Progenitor cell of endocrine pancreas (in vitro differentiated cells): ENCODE measurements at places on chromosomes 11 and 22. TPM values are rescaled to one million over a fixed set of nuclear protein-coding genes. Genes with fewer than 3 reads are reported as not detected.
A peak's percentile ranks its signal among the peaks of the same experiment; 100 is the strongest.

The CEND1 gene
- not detected in 2 replicates for total RNA-seq

The GSTT2B gene
- total RNA-seq = 4.8 and 5.4 TPM in 2 replicates

The MMP8 gene
- not detected in 2 replicates for total RNA-seq

The WT1 gene
- total RNA-seq = not detected in 2 replicates

The OR56A3 gene
- total RNA-seq = not detected in 2 replicates

The CSRP3 gene
- not detected in 2 replicates for total RNA-seq

The TUB gene
- 14.9 and 16.3 TPM in 2 replicates for total RNA-seq

- H3K36me3 ChIP-seq = no peaks in the 10 kb centered on the region
- peaks cover 10% of the 10 kb centered on the region for H3K4me1 ChIP-seq
- no peaks in the 10 kb centered on the region for H3K27me3 ChIP-seq
- no peak for DNase-seq
- no peak overlapping the region for H3K4me3 ChIP-seq
- no peak overlapping the region for H3K27ac ChIP-seq
Observed at GRCh38 chr11:24819006-24819405, 322.2 kb downstream of the LUZP2 start.

GRCh38 chr11:128711890-128712289 lies 18.0 kb downstream of the FLI1 start:
- peaks cover 29% of the 10 kb centered on the region for H3K27me3 ChIP-seq
- H3K4me1 ChIP-seq = peaks cover 20% of the 10 kb centered on the region
- DNase-seq = no peak
- H3K4me3 ChIP-seq = no peak overlapping the region
- H3K27ac ChIP-seq = no peak overlapping the region

DNA sequence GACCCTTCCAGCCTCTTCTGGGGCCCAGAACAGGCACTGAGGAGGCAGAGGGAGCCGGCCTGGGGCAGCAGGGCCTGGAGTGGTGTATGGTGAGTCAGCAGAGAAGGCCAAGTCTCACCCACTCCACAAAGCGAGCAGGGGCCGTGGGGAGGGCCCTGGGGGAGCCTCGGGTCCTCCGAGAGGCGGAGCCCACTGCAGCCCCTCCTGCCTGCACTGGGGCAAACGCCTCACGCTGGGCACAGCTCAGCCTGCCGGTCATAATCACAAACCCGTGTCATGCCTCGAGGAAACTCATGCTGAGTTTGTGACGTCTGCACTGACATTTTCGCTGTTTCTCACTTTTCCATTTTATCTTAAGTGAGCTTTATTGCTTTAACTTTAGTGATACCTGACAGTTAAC lies 38.4 kb downstream of the TOLLIP start:
- H3K27ac ChIP-seq = no peak overlapping the region
- no peak overlapping the region for H3K4me3 ChIP-seq
- no peaks in the 10 kb centered on the region for H3K27me3 ChIP-seq
- DNase-seq = no peak

GRCh38 chr11:118916842-118917388 lies 8.8 kb downstream of the BCL9L start:
- peak overlapping the region; percentile 92 for H3K27ac ChIP-seq
- H3K4me1 ChIP-seq = peaks cover 70% of the 10 kb centered on the region
- no peaks in the 10 kb centered on the region for H3K27me3 ChIP-seq
- DNase-seq = no peak

GRCh38 chr11:79686703-79687419 lies 246.0 kb upstream of the TENM4 start:
- H3K27ac ChIP-seq = no peak overlapping the region
- no peak for DNase-seq
- no peaks in the 10 kb centered on the region for H3K36me3 ChIP-seq
- H3K27me3 ChIP-seq = peaks cover 12% of the 10 kb centered on the region

DNA sequence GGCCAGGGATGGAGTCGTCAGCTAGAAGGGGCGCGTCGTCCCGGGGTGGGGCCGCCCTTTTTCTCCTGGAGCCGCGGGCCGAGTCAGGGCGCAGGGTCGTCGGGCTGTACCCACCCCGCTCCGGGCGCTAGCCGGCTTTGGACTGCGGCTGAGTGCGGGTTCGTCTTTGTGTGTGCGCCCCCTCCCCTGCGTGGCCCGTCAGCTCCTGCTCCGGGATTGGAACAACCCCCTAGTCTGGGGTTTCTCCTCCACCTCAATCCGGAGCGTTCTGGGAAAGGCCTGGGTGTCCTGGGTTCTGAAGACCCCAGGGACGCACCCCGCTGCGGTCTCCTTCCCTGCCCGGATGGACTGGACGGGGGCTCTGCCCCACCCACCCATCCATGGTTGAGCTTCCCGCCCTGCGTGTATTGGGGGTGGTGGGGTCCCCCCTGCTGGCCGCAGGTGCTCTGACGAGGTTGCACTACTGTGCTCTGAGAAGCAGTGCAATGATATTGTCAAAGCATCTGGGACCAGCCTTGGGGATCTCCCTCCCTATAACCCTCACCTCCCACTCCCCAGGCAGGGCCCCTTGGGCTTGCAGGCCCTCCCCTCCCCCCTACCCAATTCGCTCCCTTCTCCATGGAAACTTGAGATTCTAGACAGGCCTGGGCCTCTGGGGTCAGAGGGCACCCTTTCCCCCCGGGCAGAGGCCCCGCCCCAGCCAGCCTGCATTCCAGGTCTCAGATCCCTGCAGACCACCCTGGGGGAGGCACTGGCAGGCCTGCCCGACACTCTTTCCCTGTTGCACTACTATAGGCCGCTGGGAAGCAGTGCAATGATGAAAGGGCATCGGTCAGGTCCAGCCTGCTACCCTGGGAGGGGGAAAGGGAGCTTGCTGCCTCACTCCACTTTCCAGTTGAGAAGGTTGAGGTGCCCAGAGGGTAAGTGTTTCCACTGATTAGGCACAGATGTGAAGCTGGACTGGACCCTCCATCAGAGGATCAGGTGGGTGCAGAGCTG lies 10.7 kb downstream of the SDF2L1 start:
- peaks cover 20% of the 10 kb centered on the region for H3K4me1 ChIP-seq
- no peaks in the 10 kb centered on the region for H3K27me3 ChIP-seq
- peak overlapping the region; percentile 84 for H3K4me3 ChIP-seq
- no peak overlapping the region for H3K27ac ChIP-seq
- DNase-seq = no peak

GRCh38 chr11:87425391-87425790 lies 387.7 kb downstream of the TMEM135 start:
- no peaks in the 10 kb centered on the region for H3K27me3 ChIP-seq
- no peak overlapping the region for H3K27ac ChIP-seq
- no peaks in the 10 kb centered on the region for H3K36me3 ChIP-seq
- H3K4me1 ChIP-seq = no peaks in the 10 kb centered on the region

- peaks cover 45% of the 10 kb centered on the region for H3K4me1 ChIP-seq
- H3K4me3 ChIP-seq = no peak overlapping the region
- H3K27me3 ChIP-seq = no peaks in the 10 kb centered on the region
- H3K36me3 ChIP-seq = no peaks in the 10 kb centered on the region
- H3K27ac ChIP-seq = no peak overlapping the region
- no peak for DNase-seq
Observed at GRCh38 chr11:12198251-12199222, 88.1 kb downstream of the MICAL2 start.

DNA sequence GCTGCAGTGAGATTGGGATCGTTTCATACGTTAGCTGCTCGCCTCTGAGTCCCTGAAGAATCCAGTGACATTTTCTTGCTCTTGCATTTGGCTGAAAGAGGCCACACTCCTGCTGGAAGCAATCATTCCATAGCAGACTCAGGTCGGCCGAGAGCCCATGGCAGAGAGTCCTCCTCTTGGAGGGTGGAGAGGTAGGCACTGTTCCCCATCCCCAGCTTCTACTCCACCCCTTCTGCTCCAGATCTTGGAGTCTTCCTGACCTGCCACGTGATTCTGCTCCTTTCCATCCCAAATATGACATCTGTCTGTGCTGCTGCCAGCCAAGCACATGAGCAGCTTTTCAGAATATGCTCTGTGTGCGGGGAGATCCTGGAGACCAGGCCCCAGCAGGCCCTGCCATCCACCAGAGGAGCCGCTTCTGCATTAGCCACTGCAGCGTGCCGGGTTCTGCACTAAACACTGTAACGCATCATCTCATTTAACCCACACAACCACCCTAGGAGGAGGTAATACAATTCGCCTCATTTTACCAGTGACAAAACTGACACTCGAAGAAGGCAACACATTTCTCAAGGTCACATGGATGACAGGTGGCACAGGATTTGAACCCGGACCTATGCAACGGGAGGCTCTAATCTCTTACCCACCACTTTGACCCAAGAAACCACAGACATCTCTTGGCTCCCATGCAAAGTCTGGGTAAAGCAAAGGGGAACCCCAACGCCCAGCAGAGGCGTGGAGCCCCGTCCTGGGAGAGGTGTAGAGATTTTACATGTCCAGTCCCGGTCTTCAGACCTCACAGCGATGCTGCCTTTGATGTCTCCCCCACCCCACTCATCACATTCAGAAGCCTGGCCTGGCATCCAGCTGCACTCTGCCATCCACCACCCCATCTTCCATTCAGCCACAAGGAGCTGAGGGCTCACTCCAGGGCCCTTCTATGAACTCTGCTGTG lies 78.8 kb downstream of the FEZ1 start:
- no peaks in the 10 kb centered on the region for H3K27me3 ChIP-seq
- H3K4me3 ChIP-seq = no peak overlapping the region
- no peaks in the 10 kb centered on the region for H3K4me1 ChIP-seq
- H3K27ac ChIP-seq = no peak overlapping the region
- DNase-seq = no peak

GRCh38 chr11:82722231-82722630 lies 11.4 kb downstream of the FAM181B start:
- H3K27me3 ChIP-seq = no peaks in the 10 kb centered on the region
- no peak overlapping the region for H3K27ac ChIP-seq
- peaks cover 4% of the 10 kb centered on the region for H3K4me1 ChIP-seq
- no peaks in the 10 kb centered on the region for H3K36me3 ChIP-seq

DNA sequence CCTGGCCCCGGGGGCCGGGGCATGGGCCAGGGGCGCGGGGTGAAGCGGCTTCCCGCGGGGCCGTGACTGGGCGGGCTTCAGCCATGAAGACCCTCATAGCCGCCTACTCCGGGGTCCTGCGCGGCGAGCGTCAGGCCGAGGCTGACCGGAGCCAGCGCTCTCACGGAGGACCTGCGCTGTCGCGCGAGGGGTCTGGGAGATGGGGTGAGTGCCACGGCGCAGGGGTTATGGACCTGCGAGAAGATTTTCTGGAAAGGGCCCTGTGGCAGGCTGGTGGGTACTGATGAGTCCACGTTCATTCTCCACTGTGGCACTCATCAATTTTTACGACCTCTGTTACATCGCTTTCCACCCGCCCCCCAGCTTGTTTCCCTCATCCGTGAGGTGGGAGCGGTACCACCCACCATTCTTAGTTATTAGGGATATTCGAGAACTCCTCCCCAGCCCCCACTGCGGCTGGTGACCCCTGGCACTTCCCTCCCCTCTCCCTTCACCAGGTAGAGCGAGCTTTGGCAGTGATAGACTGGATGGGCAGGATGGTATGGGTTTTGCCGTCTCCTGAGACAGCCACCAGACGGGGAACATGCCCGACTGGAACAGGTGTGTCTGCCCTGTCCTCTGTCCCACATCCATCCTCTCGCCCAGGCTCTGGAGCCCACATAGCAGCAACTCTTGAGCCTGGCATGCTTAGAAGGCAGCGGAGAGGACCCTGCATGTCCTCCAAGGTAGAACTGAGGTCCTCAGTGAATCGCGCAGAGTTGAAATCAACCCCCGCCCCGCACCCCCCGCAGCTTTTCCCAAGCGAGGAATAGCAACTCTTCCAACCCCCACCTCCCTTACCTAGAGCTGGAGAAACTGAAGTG lies 562 bp downstream of the DGAT2 start:
- peaks cover 1% of the 10 kb centered on the region for H3K36me3 ChIP-seq
- no peak for DNase-seq
- no peak overlapping the region for H3K27ac ChIP-seq
- no peaks in the 10 kb centered on the region for H3K4me1 ChIP-seq

- peaks cover 7% of the 10 kb centered on the region for H3K4me1 ChIP-seq
- no peak for DNase-seq
- no peak overlapping the region for H3K4me3 ChIP-seq
- peaks cover 38% of the 10 kb centered on the region for H3K27me3 ChIP-seq
- H3K36me3 ChIP-seq = no peaks in the 10 kb centered on the region
Observed at GRCh38 chr11:94731880-94732601, 36.1 kb upstream of the AMOTL1 start.

- DNase-seq = no peak
- no peak overlapping the region for H3K27ac ChIP-seq
- peaks cover 12% of the 10 kb centered on the region for H3K27me3 ChIP-seq
- H3K4me1 ChIP-seq = peaks cover 22% of the 10 kb centered on the region
- no peaks in the 10 kb centered on the region for H3K36me3 ChIP-seq
Observed at GRCh38 chr22:27347951-27348350, 453.6 kb downstream of the MN1 start.
